Activated naive CD4-positive, alpha-beta T cell treated with anti-CD3 and anti-CD28 coated beads, Interleukin-2, amount 50 U/mL, for 16 hours (primary cell): ENCODE measurements at places on chromosomes 6 and 20.

GRCh38 chr6:166087852-166088251 is 79.8 kb downstream of the TBXT start:
- no peak for DNase-seq

DNA sequence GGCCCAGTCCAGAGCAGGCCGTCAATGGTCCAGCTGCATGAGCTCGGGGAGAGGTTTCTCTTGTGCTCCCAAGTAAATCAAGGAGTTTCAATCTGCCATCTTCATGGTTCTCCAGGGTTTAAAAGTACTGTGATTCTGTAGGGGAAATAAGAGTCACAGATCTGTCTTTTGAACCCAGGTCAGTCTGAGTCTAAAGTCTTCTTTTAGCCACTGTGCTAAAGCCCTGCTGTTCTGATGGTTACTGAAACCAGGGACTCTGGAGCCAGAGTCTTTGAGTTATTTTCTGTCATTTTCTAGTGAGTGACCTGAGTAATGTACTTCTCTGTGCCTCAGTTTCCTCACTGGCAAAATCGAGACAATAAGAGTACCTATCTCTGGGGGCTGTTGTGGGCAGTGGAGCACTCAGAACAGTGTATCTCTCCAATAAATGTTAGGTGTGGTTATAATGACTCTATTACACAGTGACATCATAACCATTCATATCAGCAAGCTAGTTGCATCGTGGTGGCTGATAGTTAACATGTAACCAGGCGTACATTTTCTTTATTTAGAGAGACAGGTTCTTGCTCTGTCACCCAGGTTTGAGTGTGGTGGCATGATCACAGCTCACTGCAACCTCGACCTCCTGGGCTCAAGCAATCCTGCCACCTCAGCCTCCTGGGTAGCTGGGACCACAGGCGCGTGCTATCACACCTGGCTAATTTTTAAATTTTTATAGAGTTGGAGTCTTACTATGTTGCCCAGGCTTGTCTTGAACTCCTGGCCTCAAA is 74.6 kb upstream of the KCNG1 start:
- no peak for DNase-seq

- no peak for DNase-seq
These were observed 245 bp downstream of the SRC start for GRCh38 chr20:37346236-37346534.

GRCh38 chr20:21322083-21322710 is 19.1 kb downstream of the XRN2 start:
- no peak for DNase-seq

DNA sequence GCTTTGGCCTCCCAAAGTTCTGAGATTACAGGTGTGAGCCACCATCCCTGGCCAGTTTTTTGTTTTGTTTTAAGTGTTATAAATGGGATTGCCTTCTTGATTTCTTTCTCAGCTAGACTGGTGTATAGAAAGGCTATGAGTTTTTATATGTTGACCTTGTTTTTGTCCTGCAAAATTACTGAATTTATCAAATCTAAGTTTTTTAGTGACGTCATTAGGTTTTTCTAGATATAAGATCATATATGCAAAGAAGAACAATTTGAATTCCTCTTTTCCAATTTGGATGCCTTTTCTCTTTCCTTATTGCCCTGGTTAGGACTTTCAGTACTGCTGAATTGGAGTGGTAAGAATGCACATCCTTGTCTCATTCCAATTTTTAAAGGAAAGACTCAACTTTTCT is 81.3 kb upstream of the MOCS1 start:
- DNase-seq, result no peak

DNA sequence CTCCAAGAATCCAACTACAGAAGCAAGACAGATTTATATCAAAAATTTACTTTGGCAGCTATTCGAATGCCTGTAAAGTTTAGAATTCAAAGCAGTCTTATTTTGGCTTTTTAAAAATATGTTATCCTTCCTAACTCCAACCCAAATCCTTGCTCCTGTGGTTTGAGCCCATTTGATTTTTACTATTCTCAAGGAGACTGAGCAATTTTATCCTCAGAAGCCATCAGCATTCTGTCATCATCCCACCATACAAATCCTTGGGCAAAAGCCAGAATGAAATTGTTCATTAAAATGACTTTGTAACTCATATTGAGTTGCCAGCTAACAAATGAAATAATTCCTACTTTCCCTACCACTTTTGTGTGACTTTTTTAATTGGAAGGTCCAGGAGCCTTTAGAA is 392.8 kb downstream of the ADGRB3 start:
- DNase-seq, result no peak

DNA sequence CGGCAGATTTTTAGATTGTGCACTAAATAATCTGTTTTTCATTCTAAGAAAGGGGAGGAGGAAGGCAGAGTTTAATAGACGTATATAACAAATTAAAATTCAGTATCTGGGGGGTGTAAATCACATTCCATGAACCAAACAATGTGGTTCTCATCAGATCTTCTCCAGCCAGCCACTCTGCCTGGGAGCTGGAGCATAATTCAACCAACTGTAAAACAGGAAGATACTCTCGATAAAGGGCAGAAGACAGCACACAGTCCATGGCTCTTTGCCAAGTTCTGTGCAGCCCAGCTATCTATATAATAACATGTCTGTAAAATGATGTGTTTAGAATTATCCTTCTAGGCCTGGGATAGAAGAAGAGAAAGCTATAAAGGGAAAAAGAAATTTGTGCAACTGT is 289.9 kb upstream of the ZFP64 start:
- no peak for DNase-seq
